ENCODE measurements at places on chromosomes 4 and X.

DNA sequence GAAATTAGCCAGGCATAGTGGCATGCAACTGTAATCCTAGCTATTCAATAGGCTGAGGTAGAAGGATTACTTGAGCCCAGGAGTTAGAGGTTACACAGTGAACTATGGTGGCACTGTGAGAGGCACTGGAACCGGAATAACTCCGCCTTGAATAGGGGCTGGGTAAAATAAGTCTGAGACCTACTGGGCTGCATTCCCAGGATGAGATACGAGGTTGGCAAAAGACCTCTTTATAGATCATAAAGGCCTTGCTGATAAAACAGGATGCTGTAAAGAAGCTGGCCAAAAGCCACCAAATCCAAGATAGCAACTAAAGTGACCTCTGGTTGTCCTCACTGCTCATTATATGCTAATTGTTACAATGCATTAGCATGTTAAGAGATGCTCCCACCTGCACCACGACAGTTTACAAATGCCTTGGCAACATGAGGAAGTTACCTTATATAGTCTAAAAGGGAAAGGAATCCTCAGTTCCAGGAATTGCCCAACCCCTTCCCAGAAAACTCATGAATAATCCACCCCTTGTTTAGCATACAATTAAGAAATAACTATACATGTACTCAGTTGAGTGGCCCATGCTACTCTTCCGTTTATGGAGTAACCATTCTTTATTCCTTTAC lies 88.6 kb downstream of the CENPC start:
- no peaks in the 10 kb centered on the region for H3K4me1 ChIP-seq
- DNase-seq, result no peak
- H3K27ac ChIP-seq, result no peak overlapping the region

- no peaks in the 10 kb centered on the region for H3K36me3 ChIP-seq
- DNase-seq, result no peak
- H3K4me3 ChIP-seq, result no peak overlapping the region
- H3K27me3 ChIP-seq, result no peaks in the 10 kb centered on the region
Measured at GRCh38 chrX:10922159-10922558, 189.0 kb upstream of the HCCS start.

GRCh38 chr4:85952972-85953650 lies 406.7 kb downstream of the MAPK10 start:
- no peak for DNase-seq
- H3K4me3 ChIP-seq, result no peak overlapping the region
- H3K27me3 ChIP-seq, result no peaks in the 10 kb centered on the region
- no peaks in the 10 kb centered on the region for H3K4me1 ChIP-seq
- H3K36me3 ChIP-seq, result no peaks in the 10 kb centered on the region

- no peak for DNase-seq
- H3K27ac ChIP-seq, result no peak overlapping the region
- no peaks in the 10 kb centered on the region for H3K36me3 ChIP-seq
- H3K27me3 ChIP-seq, result peaks cover 13% of the 10 kb centered on the region
- H3K4me1 ChIP-seq, result peaks cover 16% of the 10 kb centered on the region
Measured at GRCh38 chrX:39736216-39737211, 361.2 kb downstream of the BCOR start.

- peak overlapping the region; percentile 53 for H3K4me3 ChIP-seq
- H3K36me3 ChIP-seq, result no peaks in the 10 kb centered on the region
- peaks cover 45% of the 10 kb centered on the region for H3K4me1 ChIP-seq
- peak overlapping the region; percentile 92 for H3K27ac ChIP-seq
Measured at GRCh38 chrX:40176351-40177116, 78.8 kb upstream of the BCOR start.

GRCh38 chrX:82765811-82766210 lies 742.3 kb upstream of the POU3F4 start:
- no peak overlapping the region for H3K4me3 ChIP-seq
- no peaks in the 10 kb centered on the region for H3K4me1 ChIP-seq
- no peaks in the 10 kb centered on the region for H3K36me3 ChIP-seq
- no peak for DNase-seq
- H3K27me3 ChIP-seq, result no peaks in the 10 kb centered on the region

- H3K4me1 ChIP-seq, result no peaks in the 10 kb centered on the region
- peaks cover 20% of the 10 kb centered on the region for H3K36me3 ChIP-seq
- no peak overlapping the region for H3K4me3 ChIP-seq
- no peak overlapping the region for H3K27ac ChIP-seq
Measured at GRCh38 chr4:24808261-24808660, 12.9 kb downstream of the SOD3 start.

DNA sequence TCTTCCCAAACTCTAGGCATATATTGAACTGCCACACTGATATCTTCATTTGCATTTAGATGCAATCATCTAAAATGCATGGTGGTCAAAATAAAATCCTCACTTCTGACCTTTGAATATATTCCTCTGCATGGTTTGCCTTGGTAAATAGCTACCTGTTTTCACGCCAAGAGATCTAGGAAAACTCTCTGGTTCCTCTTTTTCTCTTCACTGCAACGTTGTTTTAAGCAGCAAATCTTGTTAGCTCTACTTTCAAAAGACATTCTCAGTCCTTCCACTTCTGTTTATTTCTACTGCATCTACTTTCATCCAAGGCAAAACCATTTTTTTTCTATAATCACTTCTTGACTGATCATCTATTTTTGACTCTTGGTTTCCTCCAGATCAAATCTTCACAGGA lies 1001.6 kb upstream of the GRID2 start:
- H3K27me3 ChIP-seq, result no peaks in the 10 kb centered on the region
- DNase-seq, result no peak
- H3K27ac ChIP-seq, result no peak overlapping the region
- no peaks in the 10 kb centered on the region for H3K4me1 ChIP-seq
- H3K36me3 ChIP-seq, result no peaks in the 10 kb centered on the region

GRCh38 chr4:138414202-138414601 lies 172.1 kb upstream of the SLC7A11 start:
- no peaks in the 10 kb centered on the region for H3K27me3 ChIP-seq
- no peaks in the 10 kb centered on the region for H3K36me3 ChIP-seq
- no peak for DNase-seq
- no peak overlapping the region for H3K27ac ChIP-seq
- H3K4me1 ChIP-seq, result no peaks in the 10 kb centered on the region

DNA sequence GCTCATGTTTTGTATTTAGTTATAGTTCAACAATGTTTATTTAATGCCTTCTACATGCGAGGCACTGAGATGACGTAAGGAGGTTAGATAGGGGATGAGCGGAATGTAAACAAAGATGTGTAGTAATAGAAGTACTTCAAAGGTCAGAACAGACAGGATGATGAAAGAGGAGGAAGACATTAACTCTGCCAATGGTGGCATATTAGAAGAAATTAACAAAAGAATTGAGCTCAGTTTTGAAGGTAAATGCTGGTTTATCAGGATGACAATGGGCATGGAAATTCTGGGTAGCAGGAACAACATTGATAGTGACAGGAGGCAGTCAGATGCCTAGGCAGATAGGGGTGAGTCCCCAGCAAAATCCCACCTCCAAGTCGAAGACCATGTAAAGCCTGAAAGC lies 62.3 kb upstream of the PGRMC2 start:
- H3K36me3 ChIP-seq, result no peaks in the 10 kb centered on the region
- DNase-seq, result no peak
- H3K4me1 ChIP-seq, result no peaks in the 10 kb centered on the region
- H3K4me3 ChIP-seq, result no peak overlapping the region

DNA sequence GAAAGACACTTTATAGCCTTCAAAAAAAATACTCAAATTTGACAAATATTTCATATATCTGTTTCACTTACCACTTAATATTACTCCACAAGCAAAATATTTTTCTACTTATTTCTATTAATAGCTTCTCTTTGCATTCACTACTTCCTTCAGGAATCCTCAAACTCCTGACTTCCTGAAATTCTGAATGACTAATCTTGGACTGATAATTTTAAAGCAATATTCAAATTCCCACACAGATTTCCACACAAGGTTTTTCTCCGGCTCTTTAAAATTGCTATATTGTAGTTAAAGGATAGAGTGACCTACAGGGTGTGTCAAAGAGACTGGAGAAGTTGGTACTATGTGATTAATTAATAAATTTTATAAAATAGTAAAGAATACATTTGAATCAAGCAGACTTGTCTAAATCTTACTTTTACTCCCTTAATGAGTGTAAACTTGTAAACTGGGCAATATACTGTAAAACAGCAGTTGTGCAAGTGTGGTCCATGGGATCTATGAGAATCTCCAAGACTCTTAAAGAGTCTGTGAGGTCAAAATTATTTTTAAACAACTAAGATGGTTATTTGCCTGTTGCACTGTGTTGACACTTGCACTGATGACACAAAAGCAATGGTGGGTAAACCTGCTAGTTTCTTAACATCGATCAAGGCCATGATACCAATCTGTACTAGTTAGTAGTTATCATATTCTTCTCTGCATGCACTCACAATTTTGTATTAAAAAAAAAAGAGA lies 44.5 kb downstream of the ANKRD17 start:
- no peak for DNase-seq
- H3K27me3 ChIP-seq, result no peaks in the 10 kb centered on the region
- peaks cover 3% of the 10 kb centered on the region for H3K36me3 ChIP-seq
- H3K4me1 ChIP-seq, result no peaks in the 10 kb centered on the region
- H3K4me3 ChIP-seq, result no peak overlapping the region

GRCh38 chr4:121973816-121974215 lies 22.0 kb upstream of the TRPC3 start:
- H3K27ac ChIP-seq, result no peak overlapping the region
- no peak overlapping the region for H3K4me3 ChIP-seq
- no peak for DNase-seq
- H3K27me3 ChIP-seq, result no peaks in the 10 kb centered on the region

GRCh38 chrX:42783451-42783850 lies 5.5 kb upstream of the PPP1R2C start:
- no peaks in the 10 kb centered on the region for H3K36me3 ChIP-seq
- no peak overlapping the region for H3K27ac ChIP-seq
- H3K27me3 ChIP-seq, result peaks cover 4% of the 10 kb centered on the region
- no peak for DNase-seq

- no peak overlapping the region for H3K27ac ChIP-seq
- no peak overlapping the region for H3K4me3 ChIP-seq
- no peaks in the 10 kb centered on the region for H3K36me3 ChIP-seq
- H3K27me3 ChIP-seq, result peaks cover 5% of the 10 kb centered on the region
- DNase-seq, result no peak
Measured at GRCh38 chrX:42943051-42943974, 165.3 kb upstream of the PPP1R2C start.

DNA sequence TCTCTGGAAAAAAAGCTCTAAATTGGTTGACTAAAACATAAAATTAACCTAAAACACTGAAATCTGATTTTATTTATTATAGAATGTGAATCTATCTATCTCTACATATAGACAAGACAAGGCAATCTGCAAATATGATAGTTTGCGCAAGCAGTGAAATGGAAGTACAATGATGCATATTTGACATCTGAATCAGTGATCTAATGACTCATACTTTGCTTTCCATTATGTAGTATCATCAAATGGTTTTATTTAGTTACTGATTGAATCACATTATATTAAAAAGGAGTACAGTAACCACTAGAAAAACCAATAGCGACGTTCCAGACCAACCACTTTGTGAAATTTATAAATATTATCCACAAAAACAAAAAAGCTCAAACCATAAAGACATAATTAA lies 1969.3 kb downstream of the PCDH7 start:
- no peak overlapping the region for H3K4me3 ChIP-seq
- H3K36me3 ChIP-seq, result no peaks in the 10 kb centered on the region
- H3K4me1 ChIP-seq, result no peaks in the 10 kb centered on the region
- no peak overlapping the region for H3K27ac ChIP-seq
- no peak for DNase-seq

- DNase-seq, result no peak
- no peak overlapping the region for H3K4me3 ChIP-seq
- no peaks in the 10 kb centered on the region for H3K27me3 ChIP-seq
- no peaks in the 10 kb centered on the region for H3K36me3 ChIP-seq
- H3K27ac ChIP-seq, result no peak overlapping the region
- H3K4me1 ChIP-seq, result no peaks in the 10 kb centered on the region
Measured at GRCh38 chr4:89357340-89357739, 49.7 kb upstream of the GPRIN3 start.

GRCh38 chr4:69546134-69546765 lies 50.5 kb upstream of the UGT2B4 start:
- no peak overlapping the region for H3K4me3 ChIP-seq
- DNase-seq, result no peak
- no peaks in the 10 kb centered on the region for H3K4me1 ChIP-seq
- H3K27me3 ChIP-seq, result no peaks in the 10 kb centered on the region
- no peak overlapping the region for H3K27ac ChIP-seq

- no peaks in the 10 kb centered on the region for H3K27me3 ChIP-seq
- H3K4me3 ChIP-seq, result no peak overlapping the region
- no peaks in the 10 kb centered on the region for H3K4me1 ChIP-seq
- no peak for DNase-seq
Measured at GRCh38 chr4:11313157-11313943, 115.3 kb downstream of the HS3ST1 start.

GRCh38 chr4:172142281-172142741 lies 329.1 kb downstream of the GALNTL6 start:
- DNase-seq, result peak; percentile 52
- no peaks in the 10 kb centered on the region for H3K36me3 ChIP-seq
- H3K27ac ChIP-seq, result no peak overlapping the region
- H3K4me3 ChIP-seq, result no peak overlapping the region
- H3K4me1 ChIP-seq, result no peaks in the 10 kb centered on the region
- H3K27me3 ChIP-seq, result no peaks in the 10 kb centered on the region

GRCh38 chrX:132956421-132957210 lies 1.8 kb downstream of the HS6ST2 start:
- peak overlapping the region; percentile 56 for H3K4me3 ChIP-seq
- no peak for DNase-seq
- peaks cover 20% of the 10 kb centered on the region for H3K4me1 ChIP-seq
- H3K27ac ChIP-seq, result peak overlapping the region; percentile 33

- H3K27ac ChIP-seq, result no peak overlapping the region
- peaks cover 38% of the 10 kb centered on the region for H3K4me1 ChIP-seq
- DNase-seq, result no peak
- no peak overlapping the region for H3K4me3 ChIP-seq
Measured at GRCh38 chr4:7524064-7524682, 89.4 kb upstream of the PSAPL1 start.

DNA sequence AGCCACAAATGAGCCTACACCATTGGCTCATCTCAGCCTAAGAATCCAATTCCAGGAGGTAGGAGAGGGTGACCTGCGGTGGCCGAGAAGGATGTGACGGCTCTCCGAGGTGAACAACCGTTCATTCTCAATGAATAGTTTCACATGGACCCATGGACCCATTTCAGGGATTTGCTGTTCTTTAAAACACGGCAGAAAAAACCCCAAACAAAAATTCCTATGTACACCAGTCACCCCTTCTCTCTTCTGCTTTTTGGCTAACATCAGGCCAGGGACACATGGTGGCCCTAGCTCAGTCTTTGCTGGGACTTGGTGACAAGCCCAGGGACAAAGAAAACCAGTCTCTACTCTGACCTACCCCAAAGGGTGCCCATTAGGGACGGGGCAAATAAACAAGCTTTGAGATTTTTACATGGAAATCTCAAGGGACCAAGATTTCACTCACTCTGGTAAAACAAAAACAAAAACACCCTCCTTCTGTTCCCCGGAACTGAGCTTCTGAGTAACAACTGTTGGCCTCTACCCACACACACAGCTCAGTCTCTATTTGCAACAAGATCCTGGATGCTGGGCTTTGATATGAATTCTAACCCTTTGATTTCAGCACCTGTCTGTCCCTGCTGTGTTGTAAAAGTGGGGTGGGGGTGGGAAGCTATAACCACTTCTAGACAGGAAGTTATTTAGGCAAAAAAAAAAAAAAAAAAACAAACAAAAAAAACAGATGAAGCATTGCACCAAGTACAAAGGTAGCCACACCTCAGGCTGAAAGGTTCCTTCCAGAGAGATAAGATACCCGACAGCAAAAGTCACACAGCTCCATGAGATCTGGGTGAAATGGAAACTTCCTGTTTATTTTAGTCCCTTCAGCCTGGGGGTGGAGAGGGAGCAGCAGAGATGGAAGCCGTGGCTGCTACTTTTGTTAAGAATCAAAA lies 49.0 kb downstream of the DDX3X start:
- H3K4me3 ChIP-seq, result no peak overlapping the region
- H3K36me3 ChIP-seq, result no peaks in the 10 kb centered on the region
- H3K4me1 ChIP-seq, result no peaks in the 10 kb centered on the region
- DNase-seq, result no peak
- H3K27ac ChIP-seq, result no peak overlapping the region
- peaks cover 16% of the 10 kb centered on the region for H3K27me3 ChIP-seq
